Tracheal epithelial cell (primary cell): ENCODE measurements at places on chromosomes 5 and 9. TPM values are rescaled to one million over a fixed set of nuclear protein-coding genes. Genes with fewer than 3 reads are reported as not detected.

The PCDHGB3 gene
- total RNA-seq: 0.24 and 0.43 TPM in 2 replicates

The CDH12 gene
- total RNA-seq: not detected in 2 replicates

The SOX30 gene
- total RNA-seq: 0.24 TPM in 1 of 2 replicates, not detected in the other

The SLC45A2 gene
- total RNA-seq: 0.21 TPM in 1 of 2 replicates, not detected in the other

The KCNMB1 gene
- total RNA-seq: not detected in 2 replicates

The PFN3 gene
- total RNA-seq: not detected in 2 replicates

The NTNG2 gene
- under 0.01 and 0.24 TPM in 2 replicates for total RNA-seq

The PLCXD3 gene
- total RNA-seq: under 0.01 TPM in 1 of 2 replicates, not detected in the other

The FGFR4 gene
- total RNA-seq: 3.8 and 4.6 TPM in 2 replicates

The ANXA2R gene
- 0.21 and 0.48 TPM in 2 replicates for total RNA-seq
